ENCODE measurements at places on chromosomes 1 and 21.

- no peak for DNase-seq
These were observed 201.1 kb downstream of the BACH1 start for GRCh38 chr21:29499734-29500343.

DNA sequence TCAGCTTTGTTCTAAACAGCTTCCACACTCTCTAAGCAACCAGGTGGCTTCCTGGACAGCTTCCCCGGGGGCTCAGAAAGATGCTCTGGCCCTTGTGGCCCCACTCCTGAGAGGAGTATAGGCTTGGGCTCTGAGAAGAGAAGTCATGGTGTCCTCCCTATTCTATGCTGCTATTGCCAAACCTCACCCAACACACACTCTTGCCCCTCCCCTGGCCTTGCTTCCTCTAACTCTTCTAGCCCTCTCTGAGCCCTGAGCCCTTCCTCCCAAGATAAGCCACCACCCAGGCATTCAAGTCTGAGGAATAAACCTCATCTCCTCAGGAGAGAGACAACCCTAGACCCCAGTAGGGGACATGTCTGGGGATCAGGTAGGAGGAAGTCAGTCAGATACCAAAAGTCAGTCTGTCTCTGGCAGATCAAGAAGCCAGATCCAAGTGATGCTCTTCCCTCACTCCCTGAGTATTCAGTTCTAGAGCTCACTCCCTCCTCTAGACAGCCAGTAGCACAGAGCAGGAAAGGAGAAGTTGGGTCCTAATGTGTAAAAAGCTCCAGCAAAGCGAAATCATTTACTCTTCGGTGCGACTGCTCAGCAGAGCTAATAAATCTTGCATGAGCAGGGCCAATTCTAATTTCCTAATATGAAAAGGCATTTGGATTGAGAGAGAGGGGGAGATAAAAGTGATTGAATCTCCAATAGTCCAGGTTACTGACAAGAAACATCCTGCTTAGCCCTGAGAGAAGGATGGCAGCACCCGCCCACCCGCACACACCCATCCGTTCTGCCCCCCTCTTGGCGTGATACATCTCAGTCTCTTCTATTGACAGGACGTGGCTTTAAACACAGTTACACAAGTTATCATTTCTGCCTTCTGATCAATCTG lies 50.5 kb downstream of the DMAP1 start:
- no peak for DNase-seq

DNA sequence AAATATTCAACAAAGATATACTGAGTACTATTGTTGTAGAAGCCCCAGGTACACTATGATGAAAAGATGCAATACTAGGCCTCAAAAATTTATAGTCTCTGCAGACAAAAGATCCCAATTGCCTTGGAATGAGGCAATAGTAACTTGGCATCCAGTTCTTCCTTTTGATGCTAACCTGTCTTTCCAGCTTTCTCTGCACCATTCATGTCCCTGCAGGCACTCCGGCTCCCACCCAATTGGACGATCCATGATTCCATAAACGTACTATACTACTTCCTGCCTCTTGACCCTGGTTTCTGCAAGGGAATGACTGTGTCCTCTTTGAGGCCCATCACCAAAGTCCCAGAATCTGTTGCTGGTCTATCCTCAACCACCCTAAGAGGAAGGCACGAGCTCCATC lies 8.0 kb upstream of the TAGLN2 start:
- no peak for DNase-seq

GRCh38 chr1:119228335-119229080 lies 88.1 kb upstream of the WARS2 start:
- DNase-seq: no peak

- no peak for DNase-seq
These were observed 124.0 kb downstream of the EDEM3 start for GRCh38 chr1:184630679-184631060.

- no peak for DNase-seq
These were observed 447.4 kb downstream of the CAMTA1 start for GRCh38 chr1:7232441-7233236.

DNA sequence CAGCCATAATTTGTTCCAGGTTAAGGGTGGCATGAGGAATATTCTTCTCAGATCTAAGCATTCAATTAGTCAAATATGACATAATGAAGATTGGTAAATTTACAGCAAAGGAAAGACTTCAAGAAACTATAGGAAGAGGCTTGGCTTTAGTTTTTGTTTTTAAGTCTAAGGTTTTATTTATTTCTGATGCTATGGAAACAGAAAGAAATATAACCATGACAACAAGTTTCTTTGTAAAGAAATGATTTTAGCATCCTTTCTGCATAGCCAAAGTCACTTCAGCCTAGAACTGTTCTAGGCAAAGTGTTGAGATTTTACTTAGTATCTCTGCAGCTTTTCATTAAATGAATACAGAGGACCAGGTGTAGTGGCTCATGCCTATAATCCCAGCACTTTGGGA lies 27.7 kb downstream of the PEA15 start:
- DNase-seq: no peak

DNA sequence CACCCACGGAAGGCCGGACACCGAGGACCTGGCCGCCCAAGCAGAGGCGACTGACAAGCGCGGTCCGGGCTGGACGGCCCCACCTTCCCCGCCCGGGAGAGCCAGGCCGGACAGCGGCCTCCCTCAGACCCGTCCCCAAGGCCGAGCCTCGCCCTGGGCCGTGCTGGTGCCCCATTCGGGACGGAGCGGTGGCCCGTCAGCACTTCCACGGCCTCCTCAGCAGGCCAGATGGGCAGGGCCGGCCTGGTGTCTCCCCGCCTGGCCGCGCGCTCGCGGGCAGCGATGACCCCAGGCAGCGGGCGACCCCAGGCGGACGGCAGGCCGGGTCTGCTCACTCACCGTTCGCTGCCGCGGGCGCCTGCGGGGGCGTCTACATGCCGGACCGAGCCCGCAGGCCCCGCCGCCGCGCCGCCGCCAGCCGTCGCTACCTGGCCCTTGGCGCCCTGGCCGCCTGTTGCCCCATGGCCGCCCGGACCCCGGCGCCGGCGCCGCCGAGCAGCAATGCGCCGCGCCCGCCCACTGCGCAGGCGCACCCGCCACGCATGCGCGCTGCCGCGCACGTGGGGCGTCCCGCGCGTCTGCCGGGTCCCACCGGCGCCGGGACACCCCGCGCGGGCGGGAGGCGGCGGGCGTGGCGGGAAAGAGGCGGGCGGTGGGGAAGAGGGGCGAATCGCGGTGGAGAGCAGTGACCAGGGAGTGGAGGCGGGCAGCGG lies at the start of gene NADK:
Gene NADK, minus strand, starts transcription at position 521 of the 713 bp plus-strand sequence. CDS start 13,064 bp downstream, outside the sequence.
- DNase-seq: peak; percentile 87

DNA sequence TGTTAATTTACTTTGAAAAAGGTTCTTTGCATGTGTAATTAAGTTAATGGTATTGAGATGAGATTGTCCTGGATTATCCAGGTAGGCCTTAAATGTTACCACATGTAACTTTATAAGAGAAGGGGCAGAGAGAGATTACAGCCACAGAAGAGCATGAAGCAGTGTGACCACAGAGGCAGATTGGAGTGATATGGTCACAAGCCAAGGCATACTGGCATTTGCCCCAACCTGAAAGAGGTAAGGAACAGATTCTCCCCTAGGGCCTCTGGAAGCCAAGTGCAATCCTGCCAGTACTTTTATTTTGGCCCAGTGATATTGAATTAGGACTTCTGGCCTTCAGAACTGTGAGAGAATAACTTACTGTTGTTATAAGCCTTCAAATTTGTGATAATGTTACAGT lies 23.0 kb downstream of the RNF2 start:
- DNase-seq: no peak

DNA sequence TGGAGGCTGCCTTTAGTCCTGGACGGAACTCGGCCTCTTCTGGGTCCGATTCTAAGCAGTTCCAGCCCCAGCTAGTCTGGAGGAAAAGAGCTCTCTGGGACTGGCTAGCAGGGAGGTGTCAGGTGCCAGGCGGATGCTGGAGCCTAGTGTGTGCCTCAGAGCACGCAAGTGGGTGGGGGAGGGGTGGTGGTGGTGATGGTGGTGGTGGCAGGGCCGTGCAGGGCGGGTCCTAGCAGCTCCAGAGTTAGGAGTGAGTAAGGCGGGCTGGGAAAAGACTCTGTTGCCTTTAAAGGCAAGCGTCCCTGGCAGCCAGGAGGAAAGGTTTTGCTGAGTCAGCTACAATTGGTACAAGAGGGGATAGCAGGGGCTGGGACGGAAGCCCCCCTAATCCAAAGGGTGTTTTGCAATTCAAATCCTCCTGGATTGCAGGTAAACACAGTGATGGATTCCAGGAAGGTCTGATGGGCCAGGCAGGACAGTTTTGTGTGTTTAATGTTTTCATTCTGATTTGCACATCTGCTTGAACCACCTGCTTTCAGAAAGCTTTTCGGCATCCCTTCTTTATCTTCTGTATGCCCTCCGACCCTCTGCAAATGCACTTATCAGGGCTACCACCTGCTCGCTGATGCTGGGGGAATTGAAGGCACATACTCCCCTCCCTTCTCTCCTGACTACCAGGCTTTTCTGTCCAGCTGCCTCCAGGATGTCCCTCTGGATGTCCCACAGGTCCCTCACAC lies 4.1 kb upstream of the SLC2A1 start:
- DNase-seq: peak; percentile 54

DNA sequence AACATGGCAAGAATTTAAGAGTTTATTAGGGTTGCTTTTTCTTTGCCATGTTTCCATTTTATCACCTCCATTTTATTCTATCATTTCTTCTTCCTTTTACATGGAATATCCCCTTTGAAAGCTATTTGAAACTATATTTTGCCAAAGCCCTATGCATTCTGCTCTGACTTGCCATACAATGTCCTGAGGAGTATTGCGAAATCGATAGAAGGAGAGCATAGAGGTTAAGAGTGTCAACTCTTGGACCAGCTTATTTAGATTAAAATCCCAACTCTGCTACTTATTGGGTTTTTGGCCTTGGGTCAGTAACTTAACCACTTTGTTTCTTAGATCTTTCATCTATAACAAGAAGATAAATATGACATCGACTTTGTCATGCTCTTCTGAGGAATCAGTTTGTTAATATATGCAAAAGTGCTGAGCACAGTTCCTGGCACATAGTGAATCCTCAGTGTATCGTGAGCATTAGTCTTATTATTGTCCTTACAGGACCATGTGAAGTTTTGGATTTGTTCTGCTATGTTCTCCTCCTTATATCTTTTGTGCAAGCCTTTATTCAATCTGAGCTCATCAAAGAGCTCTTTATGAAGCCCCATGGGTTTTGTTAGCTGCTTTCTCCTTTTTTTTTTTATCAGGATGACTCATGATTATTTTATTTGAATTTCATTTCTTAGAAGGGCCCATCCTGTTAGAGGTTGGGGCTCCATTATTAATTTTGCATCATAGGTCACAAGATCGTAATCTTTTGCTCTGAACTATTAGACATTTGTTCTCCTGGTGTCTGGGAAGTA lies 17.6 kb downstream of the ACKR1 start:
- no peak for DNase-seq

GRCh38 chr1:88946861-88947260 lies 45.6 kb downstream of the KYAT3 start:
- DNase-seq: no peak

DNA sequence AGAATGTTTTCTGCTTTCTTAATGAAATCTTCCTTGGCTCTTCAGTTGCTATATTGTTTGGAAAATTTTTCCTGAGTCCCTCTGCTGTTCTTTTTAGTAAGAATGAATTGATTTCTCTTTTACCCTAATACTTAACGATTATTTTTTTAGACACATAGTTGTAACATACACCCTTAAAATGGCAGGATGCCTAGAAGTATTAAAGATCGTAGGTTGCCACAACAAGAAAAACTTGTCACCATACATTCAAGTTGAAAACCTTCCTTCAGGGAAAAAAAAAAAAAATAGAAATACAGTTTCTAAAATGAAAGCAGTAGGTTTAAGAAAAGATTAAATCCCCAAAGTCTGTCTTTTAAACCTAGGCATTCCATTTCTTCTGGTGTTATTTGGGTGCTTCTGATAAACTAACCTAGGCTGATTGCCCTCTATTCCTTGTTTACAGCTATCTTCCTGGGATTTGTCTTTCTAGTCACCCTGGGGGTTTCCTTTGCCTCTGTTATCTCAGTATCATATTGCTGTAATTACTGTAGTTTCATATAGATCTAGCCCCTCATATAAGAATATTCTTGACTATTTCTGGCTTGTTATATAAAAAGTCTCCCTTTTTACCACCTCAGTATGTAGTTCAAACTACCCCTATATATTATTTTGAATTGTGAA lies 16.8 kb downstream of the SUCO start:
- no peak for DNase-seq

- DNase-seq: no peak
These were observed 13.7 kb upstream of the BEND5 start for GRCh38 chr1:48790397-48790796.

GRCh38 chr1:229710746-229711145 lies 84.7 kb downstream of the URB2 start:
- no peak for DNase-seq

DNA sequence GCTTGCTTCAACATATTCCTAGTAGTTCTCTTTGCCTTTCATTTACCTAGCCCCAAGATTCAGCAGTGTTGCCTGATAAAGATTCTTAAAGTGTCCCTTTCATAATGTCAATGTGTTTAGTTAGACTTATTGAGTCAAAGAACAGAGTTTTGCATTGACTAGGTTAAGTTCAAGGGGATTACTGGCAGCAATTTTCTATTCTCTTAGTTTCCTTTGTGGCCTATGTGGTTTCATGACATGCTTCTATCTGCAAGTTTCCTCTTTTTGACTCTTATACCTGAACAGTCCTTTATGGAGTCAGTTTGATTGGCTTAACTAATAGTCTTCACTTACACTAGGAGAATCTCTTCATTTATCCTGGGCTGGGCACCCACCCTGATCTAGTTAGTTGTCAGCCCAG lies 151.3 kb downstream of the ADGRL4 start:
- DNase-seq: no peak

DNA sequence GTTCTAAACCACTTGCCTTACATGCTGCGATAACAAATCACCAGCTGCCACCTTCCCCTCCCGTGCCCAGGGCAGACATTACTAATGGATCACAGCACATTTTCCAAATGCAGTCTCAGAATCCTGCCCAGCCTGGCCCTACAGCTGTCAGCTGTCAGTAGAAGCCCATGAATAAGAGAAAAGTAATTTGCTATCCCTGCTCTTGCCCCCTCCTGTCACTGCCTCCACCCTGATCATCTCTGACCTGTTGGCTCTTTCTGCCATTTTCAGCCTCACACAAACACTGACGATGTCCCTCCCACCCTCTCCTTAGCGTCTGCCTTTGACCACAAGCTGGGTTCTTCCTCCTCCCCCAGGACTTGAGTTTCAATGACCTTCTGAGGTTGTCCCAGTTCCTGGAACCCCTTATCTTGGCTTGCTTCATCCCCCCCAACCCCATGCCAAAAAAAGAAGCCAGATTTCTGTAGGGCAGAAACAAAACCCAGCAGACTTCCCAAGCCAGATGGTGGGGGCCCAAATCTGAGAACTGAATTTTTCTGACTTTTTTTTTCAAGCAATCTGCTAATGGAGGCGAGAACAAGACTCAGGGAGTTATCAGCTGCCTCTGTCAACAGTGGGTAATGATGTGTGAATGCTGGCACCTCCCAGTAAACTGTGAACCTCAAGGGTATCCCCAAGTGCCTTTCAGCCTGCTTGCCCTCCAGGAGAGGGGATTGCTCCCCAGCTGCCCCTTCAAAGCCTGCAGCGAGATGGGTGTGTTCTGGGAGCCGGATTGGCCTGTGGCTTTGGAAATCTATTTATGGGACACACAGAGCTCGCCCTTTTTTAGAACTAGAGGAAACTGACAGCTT lies 216.5 kb upstream of the VAMP3 start:
- no peak for DNase-seq

GRCh38 chr1:153439273-153439672 lies 21.2 kb downstream of the S100A7 start:
- DNase-seq: no peak

Data from left ventricle myocardium superior (tissue), 1 donor.